GM12892 (cell line): ENCODE measurements at places on chromosomes 7 and 10.

DNA sequence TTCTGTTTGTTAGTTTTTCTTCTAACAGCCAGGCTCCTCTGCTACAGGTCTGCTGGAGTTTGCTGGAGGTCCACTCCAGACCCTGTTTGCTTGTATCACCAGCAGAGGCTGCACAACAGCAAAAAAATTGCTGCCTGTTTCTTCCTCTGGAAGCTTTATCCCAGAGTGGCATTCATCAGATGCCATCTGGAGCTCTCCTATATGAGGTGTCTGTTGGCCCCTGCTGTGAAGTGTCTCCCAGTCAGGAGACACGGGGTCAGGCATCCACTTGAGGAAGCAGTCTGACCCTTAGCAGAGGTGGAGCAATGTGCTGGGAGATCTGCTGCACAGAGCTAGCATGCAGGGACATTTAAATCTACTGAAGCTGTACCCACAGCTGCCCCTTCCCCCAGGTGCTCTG, 26.7 kb upstream of the CROT start:
- no peak for DNase-seq

- no peak for DNase-seq
These were observed 17.5 kb downstream of the ZNF33A start for GRCh38 chr10:38027986-38028385.

- DNase-seq: no peak
These were observed 94.8 kb downstream of the CALN1 start for GRCh38 chr7:72317341-72317740.

DNA sequence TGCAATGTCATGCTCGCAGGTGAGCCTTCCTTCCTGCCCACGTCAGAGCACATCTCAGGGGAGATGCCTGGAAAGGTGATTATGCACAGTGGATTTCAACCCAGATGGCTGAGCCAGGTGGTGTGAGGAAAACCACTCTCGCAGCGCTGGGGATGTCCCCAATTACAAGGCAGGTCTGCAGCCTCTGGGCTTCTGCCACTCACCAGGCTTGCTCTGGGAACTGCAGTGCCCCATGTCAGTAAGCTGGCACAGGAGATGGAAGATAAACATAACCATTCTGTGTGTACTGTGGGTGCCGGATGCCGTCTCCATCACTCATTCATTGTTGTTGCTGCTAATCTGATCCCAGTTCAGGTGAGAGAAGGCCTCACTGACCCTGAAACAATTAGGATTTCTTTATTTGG, 222.9 kb upstream of the PITRM1 start:
- DNase-seq: no peak

DNA sequence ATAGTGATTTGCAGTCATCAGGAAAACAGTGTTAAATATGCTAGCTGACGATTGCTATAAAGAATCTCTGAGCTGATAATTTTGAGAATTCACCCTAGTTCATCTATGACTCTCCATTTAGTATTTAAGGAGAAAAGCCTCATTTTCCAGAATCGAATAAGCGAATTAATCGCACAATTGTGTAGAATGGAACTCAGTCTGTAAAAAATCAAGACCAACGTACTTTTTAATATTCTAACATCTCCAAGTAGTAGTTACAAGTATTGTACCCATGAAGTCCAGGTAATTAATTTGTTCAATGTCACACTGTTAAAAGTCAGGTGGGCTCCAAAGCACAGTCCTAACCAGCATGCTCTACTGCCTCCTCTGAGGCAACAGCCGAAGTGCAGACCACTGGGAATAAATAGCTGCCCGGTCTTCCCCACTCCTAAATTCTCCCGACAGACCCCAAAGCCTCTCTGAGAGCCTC, 380 bp upstream of the AGBL3 start:
- no peak for DNase-seq

GRCh38 chr10:69567920-69568319, 5.3 kb downstream of the NEUROG3 start:
- DNase-seq: no peak

DNA sequence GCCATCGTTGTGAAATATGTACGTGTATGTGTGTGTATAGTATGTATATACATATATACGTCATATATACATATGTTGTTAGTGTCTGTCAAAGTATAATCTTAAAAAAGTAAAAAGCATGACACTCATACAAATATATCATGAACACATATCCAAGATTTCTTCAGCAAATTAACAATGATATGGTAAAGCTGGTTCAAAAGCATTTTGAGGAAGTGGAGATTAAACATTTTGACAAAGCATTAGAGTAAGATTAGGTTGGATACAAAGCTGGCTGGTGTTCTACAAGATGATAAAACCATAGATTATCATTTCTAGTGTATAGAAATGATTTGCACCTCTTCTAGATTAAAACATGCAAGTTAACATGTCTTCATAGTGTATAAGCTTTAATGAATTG, 771 bp upstream of the NUDCD3 start:
- no peak for DNase-seq

DNA sequence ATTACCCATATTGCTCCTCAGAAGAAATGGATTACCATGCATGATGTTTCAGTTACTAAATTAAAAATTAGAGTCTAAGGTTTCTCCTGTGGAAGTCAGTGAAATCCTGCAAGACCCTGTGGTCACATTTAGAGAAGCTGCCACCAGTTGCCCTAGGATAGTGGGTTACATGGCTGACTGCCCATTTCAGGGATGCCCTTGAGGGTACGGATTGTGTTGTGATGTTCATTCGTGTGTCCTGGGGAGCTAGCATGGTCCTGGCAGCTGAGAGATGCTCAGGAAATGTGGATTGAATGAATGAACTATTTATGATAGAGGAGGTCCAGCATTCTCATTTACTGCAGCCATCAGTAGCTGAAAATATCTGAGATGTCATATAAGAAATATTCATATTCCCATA, 55.1 kb downstream of the TMEM178B start:
- no peak for DNase-seq

DNA sequence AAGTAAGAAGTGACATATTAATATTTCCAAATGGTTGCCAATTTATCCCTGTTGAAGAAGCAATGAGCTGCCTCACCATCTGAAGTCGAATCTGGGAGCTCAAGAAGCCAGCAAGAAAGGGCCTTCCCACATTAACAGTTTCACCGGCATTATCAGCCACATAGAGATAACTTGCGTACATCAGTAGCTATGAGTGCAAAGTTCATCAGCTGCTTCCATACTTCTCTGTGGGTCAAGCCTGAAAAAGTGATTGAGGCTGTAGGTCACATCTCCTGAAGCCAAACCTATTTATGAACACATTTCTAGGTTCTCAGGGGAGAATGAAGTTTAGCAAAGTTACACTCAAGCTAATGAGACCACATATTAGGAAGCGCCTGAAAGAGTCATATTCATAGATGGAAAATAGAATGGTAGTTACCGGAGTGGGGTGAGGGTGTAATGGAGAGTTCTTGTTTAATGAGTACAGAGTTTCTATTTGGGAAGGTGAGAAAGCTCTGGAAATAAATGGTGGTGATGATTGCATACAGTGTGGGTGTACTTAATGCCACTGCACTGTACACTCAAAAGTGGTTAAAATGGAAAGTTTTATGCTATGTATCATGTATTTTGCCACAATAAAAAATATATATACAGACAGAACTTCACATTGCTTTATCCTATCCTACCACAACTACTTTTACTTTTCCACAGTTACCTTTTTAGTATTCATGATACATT, 189.3 kb upstream of the SP4 start:
- no peak for DNase-seq

- DNase-seq: no peak
These were observed 12.8 kb downstream of the PRXL2A start for GRCh38 chr10:80421050-80421706.

- no peak for DNase-seq
These were observed 99.0 kb downstream of the AOAH start for GRCh38 chr7:36625247-36625646.
